ENCODE measurements at places on chromosomes 7 and 10. TPM values are rescaled to one million over a fixed set of nuclear protein-coding genes. Genes with fewer than 3 reads are reported as not detected.

The LBX1 gene
- not detected for total RNA-seq

The PTPRE gene
- 1.2 TPM for total RNA-seq

The AP1S1 gene
- total RNA-seq = 119 TPM

The MRLN gene
- not detected for total RNA-seq

The RASA4B gene
- total RNA-seq = 0.20 TPM

The SFRP5 gene
- total RNA-seq = not detected

The KNDC1 gene
- total RNA-seq = under 0.01 TPM

The BHLHA15 gene
- total RNA-seq = 0.39 TPM

The CPA2 gene
- total RNA-seq = not detected

The VWA2 gene
- total RNA-seq = under 0.01 TPM

The UCMA gene
- total RNA-seq = not detected

The TOMM7 gene
- 209 TPM for total RNA-seq

The OGDHL gene
- total RNA-seq = 0.59 TPM

The DDX21 gene
- total RNA-seq = 106 TPM

The WIPF3 gene
- total RNA-seq = not detected

The C10orf67 gene
- total RNA-seq = under 0.01 TPM

The SPDYE9 gene
- total RNA-seq = not detected

The GRM8 gene
- total RNA-seq = not detected

The CALML5 gene
- total RNA-seq = not detected

The NAT16 gene
- not detected for total RNA-seq

The CLCN1 gene
- total RNA-seq = not detected

The STRIP2 gene
- 12.5 TPM for total RNA-seq

The DNAH11 gene
- total RNA-seq = under 0.01 TPM

The AKR1C1 gene
- 216 TPM for total RNA-seq

The PDE6C gene
- total RNA-seq = not detected

The MAGI2 gene
- 10.8 TPM for total RNA-seq

The MINDY4 gene
- 14.7 TPM for total RNA-seq

The LLCFC1 gene
- not detected for total RNA-seq

The CWF19L1 gene
- total RNA-seq = 20.9 TPM

The BEND7 gene
- total RNA-seq = 1.5 TPM

The SEMA4G gene
- total RNA-seq = 0.59 TPM

The CALML3 gene
- total RNA-seq = not detected

The AZGP1 gene
- total RNA-seq = not detected

The POLR2J2 gene
- 8.0 TPM for total RNA-seq

The ZNF736 gene
- 11.8 TPM for total RNA-seq
